Inflammatory macrophage (primary cell): ENCODE measurements at places on chromosomes 4 and X.

GRCh38 chr4:123235431-123235830, 161.2 kb upstream of the SPRY1 start:
- no peak for DNase-seq

GRCh38 chr4:19721587-19721986, 530.1 kb upstream of the SLIT2 start:
- no peak for DNase-seq

DNA sequence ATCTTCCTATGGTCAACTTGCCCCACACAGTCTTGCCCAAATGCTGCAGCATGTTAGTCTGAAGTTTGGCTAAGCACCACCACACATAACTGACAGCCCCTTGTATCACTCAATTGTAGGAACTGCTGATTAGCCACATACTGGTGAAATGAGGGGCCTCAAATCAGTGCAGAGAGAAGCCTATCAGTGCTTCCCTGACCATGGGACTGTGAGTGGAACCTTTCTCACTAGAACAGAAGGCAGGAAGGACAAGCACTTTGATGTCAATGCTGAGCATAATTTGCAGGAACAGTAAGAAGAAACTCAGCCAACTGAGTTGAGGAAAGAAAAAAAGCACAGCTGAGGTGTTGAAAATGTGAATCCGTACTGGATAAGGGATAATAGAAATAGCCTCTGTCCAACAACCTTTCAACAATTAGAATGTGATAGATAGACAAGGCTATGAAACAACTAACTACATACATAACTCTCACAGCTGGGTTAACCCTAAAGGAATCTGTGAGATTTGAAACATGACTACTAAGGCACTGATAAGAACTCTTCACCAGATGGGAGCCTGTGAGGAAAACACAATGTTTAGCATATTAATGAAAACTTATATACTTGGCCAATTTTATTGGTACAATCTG, 136.6 kb upstream of the SH3RF1 start:
- no peak for DNase-seq

GRCh38 chr4:69831270-69831627, 28.7 kb downstream of the SULT1E1 start:
- DNase-seq: no peak

GRCh38 chr4:112418092-112418491, 97.9 kb downstream of the NEUROG2 start:
- no peak for DNase-seq
